KBM-7 (cell line): ENCODE measurements at places on chromosomes 6 and 20.

- peak; percentile 72 for DNase-seq
Observed at GRCh38 chr20:3818155-3819151, 1.9 kb upstream of the AP5S1 start.

DNA sequence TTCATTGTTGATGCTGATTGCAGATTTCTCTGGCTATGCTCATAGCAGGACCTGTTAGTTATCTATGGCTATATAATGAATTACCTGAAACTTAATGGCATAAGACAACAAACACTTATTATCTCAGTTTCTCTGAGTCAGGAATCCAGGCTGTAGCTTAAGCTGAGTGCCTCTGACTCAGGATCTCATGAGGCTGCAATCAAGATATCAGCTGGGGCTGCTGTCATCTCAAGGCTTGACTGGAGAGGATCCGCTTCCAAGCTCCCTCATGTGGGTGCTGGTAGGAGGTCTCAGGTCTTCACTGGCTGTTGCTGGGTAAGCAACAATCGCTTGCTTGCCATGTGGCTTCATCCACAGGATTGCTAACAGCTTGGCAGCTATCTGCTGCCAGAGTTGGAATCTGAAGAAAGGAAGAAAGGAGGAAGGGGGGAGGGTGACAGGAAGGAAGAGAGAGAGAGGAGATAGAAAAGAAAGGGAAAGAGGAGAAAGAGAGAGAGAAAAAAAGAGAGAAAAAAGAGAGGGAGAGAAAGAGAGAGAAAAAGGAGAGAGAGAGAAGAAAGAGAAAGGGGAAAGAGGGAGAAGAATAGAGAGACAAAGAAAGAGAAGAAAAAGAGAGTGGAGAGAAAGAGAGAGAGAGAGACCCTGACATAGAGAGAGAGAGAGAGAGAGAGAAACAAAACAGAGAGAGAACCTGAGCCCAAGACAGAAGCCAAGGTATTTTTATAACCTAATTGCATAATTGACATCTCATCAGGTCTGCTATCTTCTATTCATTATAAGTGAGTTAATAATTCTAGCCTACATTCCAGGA, 579.0 kb upstream of the BTBD3 start:
- no peak for DNase-seq

DNA sequence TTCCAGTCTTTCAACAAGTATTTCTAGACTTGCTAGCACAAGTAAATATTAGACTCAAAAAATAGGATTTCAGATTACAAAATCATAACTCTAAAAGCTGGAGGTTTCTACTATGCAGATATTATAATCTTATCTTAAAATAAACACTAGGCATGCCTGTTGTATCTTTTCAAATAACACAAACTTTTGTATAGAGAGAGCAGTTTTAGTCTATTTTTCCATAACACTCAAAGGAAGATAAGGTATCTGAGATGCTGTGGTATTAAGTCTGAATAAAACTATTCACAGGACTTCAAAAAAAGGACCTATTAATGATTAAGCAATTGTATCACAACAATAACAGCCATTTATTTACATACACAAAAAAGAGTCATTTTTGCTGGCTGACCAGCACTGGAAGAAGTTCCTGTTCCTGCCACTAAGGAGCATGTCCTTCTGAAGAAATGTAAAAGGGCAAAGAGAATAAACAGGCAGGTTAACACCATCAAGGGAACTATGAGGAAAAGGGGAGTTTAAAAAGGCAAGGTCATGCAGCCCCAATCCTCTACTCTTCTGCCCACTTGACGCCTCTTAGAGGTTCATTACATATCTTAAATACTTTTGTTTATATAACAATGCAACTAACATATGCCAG, 39.4 kb downstream of the REPS1 start:
- DNase-seq, result peak; percentile 16

DNA sequence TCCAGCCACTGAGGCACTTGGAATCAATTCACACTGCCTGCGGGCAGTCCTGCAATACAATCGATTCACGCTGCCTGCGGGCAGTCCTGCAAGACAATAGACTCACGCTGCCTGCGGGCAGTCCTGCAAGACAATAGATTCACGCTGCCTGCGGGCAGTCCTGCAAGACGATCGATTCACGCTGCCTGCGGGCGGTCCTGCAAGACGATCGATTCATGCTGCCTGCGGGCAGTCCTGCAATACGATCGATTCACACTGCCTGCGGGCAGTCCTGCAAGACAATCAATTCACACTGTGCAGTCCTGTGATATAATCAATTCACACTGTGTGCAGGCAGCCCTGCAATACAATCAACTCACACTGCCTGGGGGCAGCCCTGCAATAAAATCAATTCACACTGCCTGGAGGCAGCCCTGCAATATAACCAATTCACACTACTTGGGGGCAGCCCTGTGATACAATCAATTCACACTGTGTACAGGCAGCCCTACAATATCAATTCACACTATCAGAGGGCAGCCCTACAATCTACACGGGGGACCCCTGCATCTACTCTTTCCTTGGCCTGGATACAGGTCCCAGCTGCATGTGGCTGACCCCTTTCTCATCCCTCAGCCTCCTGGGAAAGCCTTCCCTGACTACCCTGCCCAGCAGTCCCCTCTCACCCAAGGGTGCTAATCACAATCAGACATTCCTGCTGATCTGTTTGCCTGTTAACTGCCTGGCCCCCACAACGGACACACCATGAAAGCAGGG, 10.4 kb downstream of the TAF4 start:
- DNase-seq, result no peak

DNA sequence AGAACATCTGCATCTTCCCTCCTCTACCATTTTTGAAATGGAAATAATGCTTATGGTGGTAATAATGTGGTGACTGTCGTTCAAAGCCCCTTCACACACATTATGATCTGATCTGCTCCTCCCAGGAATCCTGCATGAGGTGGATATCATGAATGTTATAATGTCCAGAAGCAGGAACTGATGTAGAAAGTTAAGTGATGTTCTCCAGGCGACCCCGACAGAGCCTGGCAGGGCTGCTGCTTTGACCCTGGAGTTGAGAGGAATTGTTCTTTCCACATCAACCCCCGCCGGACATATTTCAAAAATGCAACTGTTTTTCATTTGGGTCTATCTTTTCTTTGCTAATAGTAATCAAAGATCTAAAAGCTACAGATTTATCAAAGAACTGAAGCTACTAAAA, 131.6 kb downstream of the GMPR start:
- DNase-seq, result no peak

- peak; percentile 24 for DNase-seq
Observed at GRCh38 chr20:17568972-17569521, 828 bp upstream of the DSTN start.

- DNase-seq, result peak; percentile 52
Observed at GRCh38 chr20:36110994-36111393, 43.5 kb upstream of the EPB41L1 start.

- DNase-seq, result no peak
Observed at GRCh38 chr6:39790772-39791171, 1.4 kb upstream of the DAAM2 start.

DNA sequence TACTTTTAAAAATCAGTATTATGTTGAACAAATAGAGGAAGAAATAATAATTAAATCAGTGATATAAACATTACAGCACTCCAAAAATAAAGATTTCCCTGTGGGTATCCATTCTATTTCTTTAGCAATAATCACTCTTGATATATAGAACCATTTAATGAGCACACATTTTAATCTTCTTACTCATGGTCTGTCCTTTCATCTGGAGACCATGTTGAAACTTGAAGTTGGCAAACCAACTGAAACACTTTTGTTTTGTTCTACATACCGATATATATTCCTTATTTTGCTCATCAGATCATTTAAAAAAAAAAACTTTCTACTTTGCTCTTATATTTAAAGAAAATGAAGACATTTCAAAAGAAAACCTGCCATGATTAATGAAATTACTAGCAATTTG, 13.4 kb downstream of the C6orf58 start:
- DNase-seq, result no peak

GRCh38 chr6:70282312-70282918, 20.5 kb downstream of the COL9A1 start:
- no peak for DNase-seq

GRCh38 chr6:44444853-44445252, 57.3 kb downstream of the CDC5L start:
- DNase-seq, result no peak

- no peak for DNase-seq
Observed at GRCh38 chr6:6557504-6557839, 31.0 kb upstream of the LY86 start.

DNA sequence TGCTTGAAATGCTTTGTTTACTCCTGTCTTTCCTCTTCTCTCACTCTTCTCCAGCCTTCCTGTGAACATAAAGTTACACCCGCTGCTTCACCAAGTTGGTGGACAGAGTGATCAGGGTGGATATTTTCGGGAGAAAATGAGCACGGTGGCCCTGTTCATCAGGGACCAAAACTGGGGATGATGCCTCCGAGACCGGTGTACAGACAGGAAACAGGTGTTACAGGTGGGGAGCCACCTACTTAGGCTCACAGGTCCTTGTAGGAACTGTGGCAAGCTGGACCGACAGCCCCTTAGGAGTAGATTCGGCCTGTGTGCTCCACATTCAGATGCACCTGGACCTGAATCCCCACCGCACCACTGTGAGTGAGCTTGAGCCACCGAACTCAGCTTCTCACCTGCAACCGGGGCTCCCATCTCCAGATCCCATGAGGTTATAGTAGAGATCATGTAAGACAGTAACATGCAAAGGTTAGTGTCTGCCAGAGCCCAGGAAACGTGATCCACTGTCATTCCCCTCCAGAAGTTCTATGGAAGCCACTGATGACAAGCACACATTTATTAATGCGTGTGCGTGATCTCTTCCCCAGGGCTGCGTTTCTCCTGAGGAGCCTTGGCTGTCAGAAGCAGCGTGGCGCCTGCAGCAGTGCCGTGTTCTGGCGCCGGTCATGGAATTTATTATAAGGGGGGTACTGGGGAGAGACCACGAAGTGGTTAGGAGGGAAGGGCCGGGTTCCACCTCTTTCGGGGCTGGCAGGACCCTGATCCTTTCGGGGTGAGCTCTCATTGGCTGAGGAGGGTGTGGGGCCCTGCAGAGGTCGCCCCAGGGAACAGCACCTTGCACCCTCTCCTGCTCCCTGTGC, 94.2 kb downstream of the ERMARD start:
- DNase-seq, result no peak

DNA sequence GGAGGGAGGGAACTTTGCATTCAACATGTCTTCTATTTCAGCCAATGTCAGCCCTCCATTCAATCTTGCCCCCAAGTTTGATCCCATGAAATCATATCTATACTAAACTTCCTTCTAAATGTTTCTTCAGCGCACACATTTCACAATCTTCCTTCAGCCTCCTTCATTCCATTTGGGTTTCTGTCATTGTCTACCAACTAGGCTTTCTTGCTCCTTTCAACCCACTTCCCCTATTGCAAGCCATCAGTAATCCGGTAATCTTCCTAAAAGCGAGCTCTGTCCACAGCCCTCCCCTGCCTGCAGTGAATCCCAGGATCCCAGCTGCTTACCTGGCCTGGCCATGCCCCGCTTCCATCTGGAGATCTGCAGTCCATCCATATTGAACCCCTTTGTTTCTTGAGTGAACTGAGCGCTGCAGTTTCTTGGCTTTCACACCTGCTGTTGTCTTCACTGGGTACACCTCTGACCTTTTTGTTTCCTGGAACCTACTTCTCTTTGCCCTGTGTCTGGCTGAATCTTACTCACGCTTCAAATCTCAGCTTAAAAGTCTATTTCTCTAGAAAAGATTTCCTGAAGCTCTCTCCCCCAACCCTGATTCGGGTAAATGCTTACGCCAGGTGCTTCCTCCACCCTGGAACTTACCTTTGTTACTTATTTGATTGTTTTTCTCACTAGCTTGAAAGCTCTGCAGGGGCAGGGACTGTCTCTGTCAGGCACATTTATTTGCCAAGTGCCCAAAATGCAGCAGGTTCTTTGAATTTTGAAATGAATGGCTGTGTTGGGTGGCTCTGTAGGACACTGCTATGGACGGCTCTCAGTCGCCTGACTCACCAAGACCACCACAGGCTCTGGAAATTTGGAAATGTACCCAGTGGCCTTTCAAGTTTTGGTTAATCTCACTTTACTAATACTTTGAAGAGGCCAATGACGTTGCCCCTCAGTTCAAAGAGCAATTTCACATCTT, 50.3 kb downstream of the ADTRP start:
- peak; percentile 47 for DNase-seq

DNA sequence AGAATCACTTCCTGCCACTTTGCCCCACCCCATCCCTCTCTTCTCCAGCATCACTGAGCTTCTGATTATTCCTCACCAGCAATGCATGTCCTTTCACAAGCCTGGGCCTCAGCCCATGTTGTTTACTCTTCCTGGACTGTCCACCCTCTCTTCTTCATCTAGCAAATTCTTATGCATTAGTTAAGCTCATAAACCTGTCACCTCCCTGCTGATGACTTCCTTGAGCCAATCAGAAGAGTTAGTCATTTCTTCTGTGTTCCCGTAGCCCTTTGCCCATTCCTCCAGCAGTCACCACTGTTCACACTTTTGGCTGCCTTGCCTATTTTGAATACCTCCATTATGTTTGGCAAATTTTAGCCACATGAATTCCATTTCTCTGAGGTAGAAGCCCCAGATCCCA, 4.1 kb upstream of the CRYBG1 start:
- DNase-seq, result no peak

GRCh38 chr20:4326195-4327065, 311.1 kb upstream of the RNF24 start:
- no peak for DNase-seq

GRCh38 chr20:33460711-33461110, 17.1 kb upstream of the SNTA1 start:
- DNase-seq, result no peak

GRCh38 chr6:141484711-141485110, 648.0 kb upstream of the GJE1 start:
- DNase-seq, result peak; percentile 71

- no peak for DNase-seq
Observed at GRCh38 chr6:54173089-54173488, 61.8 kb downstream of the MLIP start.

- peak; percentile 42 for DNase-seq
Observed at GRCh38 chr6:139029470-139030227, 1.1 kb downstream of the ABRACL start.

DNA sequence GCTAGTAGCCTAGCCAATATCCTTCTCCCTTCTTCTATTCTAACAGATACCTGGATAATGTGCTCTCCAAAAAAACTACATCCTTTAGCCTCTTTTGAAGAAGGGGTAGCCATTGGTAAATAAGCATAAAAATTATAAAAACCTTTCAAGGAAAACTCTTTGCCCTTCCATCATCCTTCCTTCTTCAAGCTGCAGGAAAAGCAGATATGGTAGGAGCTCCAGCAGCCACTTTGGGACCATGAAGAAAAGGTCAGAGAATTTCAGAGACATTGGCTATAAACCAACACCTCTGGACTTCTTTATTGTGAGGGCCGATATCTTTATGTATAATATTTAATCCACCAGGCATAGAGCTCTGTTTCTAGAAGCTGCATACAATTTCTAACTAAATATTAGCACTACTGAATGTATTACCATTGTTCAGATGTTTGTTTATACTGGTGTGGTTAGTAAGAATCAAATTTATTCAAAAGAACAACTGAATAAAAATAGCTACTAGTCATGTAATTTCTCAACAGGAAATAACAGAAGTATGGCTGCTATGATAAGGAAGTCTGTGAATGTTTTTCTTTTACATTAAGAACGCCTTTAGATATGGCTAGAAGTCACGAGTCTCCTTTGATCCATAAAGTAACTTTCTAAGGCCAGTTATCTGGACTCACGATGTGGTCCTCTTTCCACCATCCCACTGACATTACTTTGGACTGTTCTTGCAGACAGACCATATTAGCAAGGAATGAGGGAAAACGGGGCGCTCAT, 32.2 kb downstream of the MYLK4 start:
- peak; percentile 64 for DNase-seq

- no peak for DNase-seq
Observed at GRCh38 chr6:46366190-46366900, 124.9 kb downstream of the RCAN2 start.
